ENCODE measurements at places on chromosomes 6 and 20.

DNA sequence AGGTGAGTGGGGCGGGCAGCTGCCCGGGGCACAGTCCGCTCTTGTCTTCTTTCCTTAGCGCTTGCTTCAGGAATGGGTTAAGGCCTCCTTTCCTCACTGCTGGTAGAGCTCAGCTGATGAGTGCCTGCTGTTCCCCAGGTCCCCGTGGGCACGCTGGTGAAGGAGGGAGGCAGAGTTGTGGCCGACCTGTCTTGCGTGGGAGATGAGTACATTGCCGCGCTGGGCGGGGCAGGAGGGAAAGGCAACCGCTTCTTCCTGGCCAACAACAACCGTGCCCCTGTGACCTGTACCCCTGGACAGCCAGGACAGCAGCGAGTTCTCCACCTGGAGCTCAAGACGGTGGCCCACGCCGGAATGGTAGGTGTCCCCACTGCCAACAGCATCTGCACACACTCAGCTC lies 15.7 kb downstream of the MTG2 start:
- no peak for DNase-seq

DNA sequence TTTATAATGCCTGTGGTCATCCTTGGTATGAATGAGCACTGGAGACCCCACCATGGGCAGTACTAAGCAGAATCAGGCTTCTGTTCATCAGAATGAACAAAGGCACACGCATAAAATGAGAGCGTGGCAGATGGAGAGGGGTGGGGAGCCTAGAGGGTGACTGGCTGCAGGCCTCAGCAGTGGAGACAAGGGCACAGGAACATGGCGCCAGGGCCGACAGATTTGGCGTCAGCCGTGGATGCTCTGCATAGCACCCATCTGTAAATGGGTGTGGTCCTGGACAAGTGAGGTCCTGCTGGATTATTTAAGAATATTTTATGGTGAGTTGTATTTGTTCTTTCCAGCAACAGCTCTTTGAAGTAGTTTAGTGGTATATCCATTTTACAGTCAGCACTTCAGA lies 33.1 kb downstream of the E2F3 start:
- no peak for DNase-seq

DNA sequence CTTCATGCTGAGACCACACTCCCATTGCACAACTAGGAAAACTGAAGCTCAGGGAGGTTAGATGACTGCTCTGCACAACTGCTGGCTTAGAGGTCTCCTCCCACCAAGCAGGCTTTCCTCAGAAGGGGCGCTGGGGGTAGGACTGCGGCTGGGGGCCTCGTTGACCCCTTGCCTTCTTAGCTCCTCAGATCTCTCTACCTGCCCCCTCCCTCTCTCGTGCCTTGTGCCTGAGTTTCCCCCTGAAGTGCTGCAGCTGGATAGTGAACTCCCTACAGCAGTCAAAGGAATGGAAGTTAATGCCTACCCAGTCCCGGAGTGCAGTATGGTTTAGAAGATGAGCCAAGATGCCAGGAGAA lies 149.8 kb downstream of the GRM4 start:
- DNase-seq: no peak

DNA sequence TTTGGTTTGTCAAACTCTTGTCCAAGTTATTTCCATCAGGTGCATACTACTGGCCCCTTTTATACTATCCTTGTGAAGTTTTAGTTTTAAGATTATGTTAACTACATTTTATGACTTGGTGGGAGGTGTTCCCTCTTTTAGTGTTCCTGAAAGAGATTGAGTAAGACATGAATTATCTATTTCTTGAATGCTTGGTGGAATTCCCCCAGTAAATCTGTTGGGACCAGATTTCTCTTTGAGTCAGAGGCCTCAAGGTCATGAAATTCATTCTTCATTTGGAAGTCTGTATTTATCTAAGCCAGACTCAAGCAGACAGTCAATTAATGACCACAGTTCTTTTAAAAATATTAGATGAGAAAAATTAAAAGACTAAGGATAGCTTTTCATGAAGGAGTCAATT lies 81.3 kb downstream of the MOXD1 start:
- no peak for DNase-seq

DNA sequence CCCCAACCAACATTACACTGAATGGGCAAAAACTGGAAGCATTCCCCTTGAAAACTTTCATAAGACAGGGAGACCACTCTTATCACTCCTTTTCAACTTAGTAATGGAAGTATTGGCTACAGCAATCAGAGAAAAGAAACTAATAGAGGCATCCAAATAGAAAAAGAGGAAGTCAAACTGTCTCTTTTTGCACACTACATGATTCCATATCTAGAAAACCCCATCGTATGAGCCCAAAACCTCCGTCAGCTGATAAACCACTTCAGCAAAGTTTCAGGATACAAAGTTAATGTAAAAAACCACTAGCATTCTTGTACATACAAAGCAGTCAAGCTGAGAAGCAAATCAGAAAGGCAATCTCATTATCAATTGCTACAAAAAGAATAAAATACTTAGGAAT lies 580.4 kb upstream of the PTCHD4 start:
- no peak for DNase-seq

- no peak for DNase-seq
Measured at GRCh38 chr6:11613858-11614257, 76.3 kb downstream of the TMEM170B start.

GRCh38 chr20:10733122-10733521 lies 59.3 kb upstream of the JAG1 start:
- DNase-seq: no peak

DNA sequence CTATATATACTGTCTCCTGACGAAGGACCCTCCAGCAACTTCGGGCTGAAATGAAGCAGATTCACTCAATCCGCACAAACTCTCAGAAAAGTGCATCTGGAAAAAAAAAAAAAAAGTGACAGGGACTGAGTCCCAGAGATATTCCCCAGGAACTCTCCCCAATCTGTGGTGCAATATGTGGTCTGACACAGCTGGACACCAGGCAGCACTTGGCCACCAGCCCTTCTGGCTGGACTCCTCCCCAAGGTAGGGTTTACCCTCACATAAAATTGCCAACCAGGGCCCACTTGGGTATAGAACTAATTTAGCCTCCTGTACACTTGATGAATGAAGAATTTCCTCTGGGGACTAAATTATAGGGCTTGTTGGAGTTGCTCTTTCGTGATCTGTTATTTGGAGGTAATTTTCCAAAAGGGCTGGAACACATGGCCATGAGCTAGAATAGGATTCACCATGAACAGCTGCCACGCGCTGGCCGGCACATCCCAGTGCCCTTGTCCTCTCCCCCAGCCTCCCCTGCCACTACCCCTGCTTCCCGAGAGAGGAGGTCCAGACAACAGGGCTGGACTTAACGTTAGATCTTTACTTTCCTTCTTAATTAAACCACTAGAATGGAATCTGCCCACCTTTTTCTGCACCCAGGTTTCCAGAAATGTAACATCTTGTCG lies 379.2 kb downstream of the BMP2 start:
- DNase-seq: no peak

GRCh38 chr6:79042088-79042798 lies 35.8 kb downstream of the PHIP start:
- no peak for DNase-seq

DNA sequence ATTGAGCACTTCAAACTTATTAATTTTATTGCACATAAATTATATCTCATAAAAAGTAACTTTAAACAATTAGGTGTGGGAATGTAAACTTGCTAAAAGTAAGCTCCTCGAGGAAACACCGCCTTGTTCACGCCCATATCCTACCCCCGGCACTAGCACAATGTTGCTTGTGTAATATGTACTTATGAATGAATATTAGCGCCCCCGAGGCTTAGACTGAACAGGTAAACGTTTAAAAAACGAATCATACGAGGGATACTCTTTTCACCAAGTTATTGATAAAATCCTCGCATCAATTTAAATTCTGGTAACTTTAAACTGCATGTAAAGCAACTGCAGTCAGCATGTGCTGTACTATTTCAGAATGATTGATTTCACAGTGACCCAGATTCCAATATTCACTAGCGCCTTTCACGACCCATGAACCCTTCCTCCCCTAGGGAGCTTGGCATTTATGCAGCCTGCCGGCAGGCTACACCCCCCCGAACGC lies 637 bp downstream of the TFB1M start:
- no peak for DNase-seq

- DNase-seq: no peak
Measured at GRCh38 chr6:119442776-119443184, 93.2 kb upstream of the MAN1A1 start.

DNA sequence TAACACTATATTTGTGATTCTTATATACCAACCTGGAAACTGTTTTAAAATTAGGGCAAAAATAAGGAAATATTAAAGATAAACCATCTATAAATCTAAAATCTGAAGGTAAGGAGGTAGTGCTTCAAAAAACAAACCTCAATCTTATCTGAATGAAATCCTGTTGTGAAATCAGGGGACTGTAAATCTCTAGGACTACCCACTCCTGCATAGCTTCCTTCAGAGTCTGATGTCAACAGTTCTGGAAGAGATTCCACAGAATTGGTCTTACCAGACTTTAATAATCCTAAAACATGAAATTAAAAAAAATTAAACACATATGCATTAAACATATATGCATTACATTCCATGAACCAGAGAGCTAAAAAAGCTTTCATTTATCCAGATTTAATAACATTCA lies 51.4 kb downstream of the IBTK start:
- no peak for DNase-seq

DNA sequence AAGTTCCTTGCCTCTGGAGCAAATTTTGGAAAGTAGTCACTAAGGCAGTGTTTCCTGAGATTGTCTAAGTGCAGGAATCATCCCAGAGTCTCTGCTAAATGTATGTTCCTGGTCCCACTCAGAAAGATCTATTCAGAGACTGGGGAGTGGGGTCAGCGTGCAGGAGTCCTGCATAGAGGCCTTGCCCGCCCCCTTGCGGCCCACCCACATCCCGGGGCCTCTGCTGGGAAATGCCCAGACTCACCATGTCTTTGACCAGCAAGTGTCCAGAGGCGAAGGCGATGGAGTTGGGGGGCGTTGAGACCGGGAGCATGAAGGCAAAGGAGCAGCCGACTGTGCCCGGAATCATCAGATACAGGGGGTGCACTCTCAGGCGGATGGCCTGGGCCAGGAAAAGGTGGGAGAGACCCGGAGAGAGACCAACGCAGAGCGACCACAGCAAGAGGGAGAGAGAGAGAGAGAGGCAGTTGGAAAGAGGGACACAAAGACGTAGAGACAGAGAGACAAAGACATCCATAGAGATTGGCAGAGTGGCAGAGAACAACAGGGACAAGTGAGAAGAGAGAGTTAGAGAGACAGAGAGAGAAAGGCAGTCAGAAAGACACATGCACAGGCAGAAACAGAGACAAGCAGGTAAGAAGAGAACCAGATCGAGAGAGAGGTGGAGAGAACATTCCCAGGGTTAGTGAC lies 12.9 kb upstream of the OCSTAMP start:
- no peak for DNase-seq

DNA sequence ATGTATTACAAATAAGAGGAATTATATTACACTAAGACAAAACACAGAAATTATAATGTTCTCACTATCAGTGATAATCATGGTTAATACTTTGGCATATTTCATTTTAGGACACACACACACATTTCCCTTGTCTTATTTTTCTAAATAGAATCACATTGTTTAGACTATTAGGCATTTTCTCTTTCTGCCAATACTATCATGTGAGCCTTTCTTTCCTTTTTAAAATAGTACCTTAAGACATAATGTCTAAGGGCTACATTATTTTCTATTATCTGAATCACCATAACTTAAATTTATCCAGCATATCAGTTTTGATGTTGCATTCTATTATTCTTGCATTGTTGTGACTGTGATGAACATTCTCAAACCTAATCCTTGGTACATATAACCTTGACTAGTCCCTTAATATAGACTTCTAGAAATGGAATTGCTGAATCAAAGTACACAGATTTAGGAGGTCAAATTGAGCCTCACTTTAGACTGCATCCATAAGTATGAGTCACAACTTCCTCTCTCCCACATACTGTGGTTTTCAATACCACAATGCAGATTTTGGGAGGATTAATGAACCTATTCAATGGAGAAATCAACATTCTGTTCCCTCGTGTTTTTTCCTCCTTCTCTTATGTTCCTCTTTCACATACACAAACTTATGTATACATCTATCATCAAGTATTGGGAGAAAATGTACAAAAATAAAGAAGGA lies 212.6 kb downstream of the MOXD1 start:
- DNase-seq: no peak

GRCh38 chr6:43205849-43206248 lies 23.4 kb downstream of the DNPH1 start:
- DNase-seq: no peak

DNA sequence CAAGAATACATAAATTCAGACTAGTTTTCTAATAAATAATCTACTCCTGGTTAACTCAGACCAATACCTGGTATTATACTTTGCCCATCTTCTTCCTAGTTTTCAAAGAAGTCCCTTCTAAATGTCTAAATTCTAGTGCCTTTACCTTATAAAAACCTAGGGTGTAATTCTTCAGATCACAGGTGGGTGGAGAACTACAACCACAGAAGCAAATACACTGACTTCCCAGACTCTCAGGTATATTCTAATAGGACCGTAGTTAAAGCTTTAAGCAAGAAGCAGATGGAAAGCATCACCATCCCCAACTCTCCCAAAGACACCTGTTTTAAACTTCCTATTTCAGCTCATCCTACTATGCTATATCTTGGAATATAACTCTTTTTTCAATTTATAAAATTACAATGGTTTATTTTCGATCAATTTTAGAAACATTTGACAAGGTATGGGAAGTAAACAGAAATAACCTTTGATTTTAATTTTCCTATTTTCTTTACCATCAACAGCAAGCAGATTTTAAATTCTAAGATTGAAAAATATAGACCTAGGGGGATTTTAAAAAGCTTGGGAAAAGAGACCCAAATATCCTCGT lies 15.8 kb downstream of the MAN1A1 start:
- no peak for DNase-seq

- no peak for DNase-seq
Measured at GRCh38 chr6:84492241-84493165, 265.1 kb upstream of the CEP162 start.

DNA sequence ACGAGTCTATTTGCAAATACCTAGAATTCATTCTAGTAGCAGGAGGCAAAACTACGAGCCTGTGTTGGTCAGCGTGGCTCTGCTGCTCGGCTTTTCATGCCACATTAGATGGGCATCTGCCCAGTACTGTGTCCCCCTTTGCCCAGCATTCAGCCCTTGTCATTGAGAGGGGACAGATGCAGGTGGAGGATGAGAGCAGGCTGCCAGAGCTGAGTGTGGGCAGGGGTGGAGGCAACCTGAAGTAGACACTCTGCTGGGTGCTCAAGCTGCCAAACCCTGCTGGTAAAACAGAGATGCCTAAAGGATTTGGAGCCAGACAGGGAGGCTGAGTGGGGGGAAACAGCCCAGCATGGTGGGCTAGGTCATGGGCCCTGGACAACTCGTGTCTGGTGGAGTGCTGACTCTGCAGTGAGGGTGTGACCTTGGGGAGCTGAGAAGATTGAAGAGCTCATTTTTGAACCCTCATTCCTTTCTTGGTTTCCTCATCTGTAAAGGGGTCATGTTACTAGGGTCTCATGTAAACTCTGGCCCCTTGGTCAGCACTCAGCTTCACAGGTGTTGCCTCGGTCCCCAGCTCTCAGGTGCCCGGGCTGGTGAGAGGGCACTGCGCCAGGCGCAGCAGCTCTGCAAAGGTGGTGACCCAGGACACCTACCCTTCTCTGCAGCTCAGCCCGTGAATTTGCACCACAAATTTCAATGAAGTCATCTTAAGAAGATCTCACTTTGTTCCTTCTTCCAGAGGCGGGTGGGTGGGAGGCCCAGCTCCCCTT lies 64.2 kb upstream of the BHLHE23 start:
- DNase-seq: no peak

All from activated CD4-positive, alpha-beta T cell treated with anti-CD3 and anti-CD28 coated beads, Interleukin-2, amount 50 U/mL, for 48 hours (primary cell).